Fibroblast of skin of abdomen (primary cell): ENCODE measurements at places on chromosomes 5 and 9.

GRCh38 chr5:77952636-77953212, 176.6 kb upstream of the TBCA start:
- DNase-seq = peak; percentile 58

DNA sequence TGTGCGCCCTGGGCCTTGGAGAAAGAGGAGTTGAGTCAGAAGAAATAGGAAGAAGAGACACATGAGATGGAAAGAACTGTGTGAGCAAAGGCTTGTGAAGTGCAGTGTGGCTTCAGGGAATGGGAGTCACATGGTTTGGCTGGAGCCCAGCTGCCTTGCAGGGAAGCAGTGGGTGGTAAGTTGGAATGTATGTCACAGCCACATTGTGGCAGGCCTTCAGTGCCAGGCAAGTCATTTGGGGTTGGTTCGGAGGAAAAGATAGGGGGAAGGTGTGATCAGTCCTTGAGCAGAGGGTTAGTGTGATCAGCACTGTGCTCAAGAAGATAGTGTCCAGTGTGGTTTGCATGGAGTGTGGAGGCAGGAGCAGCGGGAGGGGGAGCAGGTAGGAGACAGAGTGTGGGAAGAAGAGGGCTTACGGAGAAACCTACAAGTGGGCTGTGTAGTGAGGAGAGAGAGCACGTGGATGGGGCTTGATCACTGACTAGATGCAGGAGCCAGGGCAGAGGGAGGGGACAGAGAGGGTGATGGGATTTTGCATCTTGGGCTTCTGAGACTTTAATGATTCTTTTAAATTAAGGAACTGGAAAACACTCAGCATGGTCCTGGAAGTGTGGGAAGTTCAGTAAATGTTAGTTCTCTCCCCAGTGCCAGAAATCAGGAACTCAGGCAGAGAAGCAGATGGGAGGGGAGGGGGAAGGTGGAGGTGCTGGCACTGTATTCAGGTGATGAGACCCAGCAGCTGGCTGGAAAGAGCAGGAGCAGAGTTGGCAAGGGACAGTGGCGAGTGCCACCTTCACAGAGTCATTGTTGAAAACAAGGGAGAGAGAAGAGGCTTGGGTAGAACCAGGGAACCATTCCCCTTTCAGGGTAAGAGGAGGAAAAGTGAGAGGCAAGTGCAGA, 46.6 kb downstream of the ARHGAP26 start:
- peak; percentile 59 for DNase-seq

GRCh38 chr9:110356639-110357395, 19.2 kb upstream of the TXNDC8 start:
- DNase-seq = no peak

GRCh38 chr5:41686191-41686590, 175.8 kb upstream of the PLCXD3 start:
- DNase-seq = no peak

GRCh38 chr5:100643473-100643872, 108.3 kb downstream of the FAM174A start:
- DNase-seq = no peak

DNA sequence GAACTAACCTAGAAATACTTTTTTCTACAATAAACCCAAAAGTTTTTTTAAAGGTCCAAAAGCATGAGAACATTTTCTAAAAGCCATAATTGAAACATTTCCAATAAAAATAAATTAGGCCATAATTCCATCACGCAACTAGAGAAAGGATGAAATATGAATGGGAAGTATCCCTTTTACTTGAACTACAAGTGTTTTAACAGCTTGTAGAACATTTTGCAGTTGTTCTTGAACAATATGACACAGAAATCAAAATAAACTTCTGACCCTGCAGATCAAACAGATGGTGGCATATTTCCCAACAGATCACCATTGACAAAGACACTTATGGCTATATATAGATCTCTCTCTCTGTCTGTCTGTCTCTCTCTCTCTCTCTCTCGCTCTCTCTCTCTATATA, 624.4 kb downstream of the PSAT1 start:
- no peak for DNase-seq

DNA sequence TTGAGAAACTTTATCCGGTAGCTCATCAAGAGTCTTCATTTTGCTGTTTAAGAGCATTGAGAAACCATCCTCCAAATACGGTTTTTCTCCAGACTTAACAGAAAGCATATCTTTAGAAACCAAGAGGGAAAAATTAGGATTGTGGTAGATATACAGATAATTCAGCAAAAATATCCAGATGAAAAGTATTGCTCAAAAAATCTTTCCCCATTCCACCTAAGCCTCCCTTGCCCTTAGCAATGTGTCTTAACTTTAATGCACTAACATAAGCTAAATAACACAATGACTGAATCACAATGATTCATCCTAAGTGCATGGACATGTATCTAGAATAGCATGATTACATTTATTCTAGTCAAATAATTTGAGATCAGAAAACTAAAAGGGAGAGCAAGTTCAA, 130.3 kb upstream of the TARS1 start:
- peak; percentile 92 for DNase-seq

DNA sequence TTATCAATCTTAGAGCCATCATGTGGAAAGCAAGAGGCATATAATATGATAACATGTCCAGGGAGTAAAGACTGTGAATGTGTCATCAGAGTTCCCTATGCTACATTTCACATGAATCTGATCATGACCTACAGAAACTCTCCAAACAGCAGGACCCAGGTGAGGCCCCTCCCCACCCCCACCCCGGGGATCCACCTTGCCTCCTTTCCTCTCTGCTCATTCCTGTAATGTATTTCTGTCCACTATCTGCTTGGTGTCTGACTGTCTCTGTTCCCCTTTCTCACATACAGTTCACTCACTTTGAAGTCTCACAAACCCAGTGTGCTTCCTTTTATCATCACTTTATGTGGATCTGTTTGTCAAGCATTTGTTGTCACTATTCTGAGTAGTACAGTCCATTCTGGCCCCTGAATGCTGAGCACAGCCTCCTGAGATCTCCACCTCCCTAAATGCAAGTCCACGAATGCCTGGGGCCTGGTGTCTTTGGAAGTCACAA, 76.4 kb upstream of the SMARCA2 start:
- DNase-seq = no peak

GRCh38 chr5:159456722-159457465, 126.6 kb upstream of the IL12B start:
- peak; percentile 49 for DNase-seq

GRCh38 chr5:1181451-1182359, 19.7 kb upstream of the SLC6A19 start:
- DNase-seq = no peak

DNA sequence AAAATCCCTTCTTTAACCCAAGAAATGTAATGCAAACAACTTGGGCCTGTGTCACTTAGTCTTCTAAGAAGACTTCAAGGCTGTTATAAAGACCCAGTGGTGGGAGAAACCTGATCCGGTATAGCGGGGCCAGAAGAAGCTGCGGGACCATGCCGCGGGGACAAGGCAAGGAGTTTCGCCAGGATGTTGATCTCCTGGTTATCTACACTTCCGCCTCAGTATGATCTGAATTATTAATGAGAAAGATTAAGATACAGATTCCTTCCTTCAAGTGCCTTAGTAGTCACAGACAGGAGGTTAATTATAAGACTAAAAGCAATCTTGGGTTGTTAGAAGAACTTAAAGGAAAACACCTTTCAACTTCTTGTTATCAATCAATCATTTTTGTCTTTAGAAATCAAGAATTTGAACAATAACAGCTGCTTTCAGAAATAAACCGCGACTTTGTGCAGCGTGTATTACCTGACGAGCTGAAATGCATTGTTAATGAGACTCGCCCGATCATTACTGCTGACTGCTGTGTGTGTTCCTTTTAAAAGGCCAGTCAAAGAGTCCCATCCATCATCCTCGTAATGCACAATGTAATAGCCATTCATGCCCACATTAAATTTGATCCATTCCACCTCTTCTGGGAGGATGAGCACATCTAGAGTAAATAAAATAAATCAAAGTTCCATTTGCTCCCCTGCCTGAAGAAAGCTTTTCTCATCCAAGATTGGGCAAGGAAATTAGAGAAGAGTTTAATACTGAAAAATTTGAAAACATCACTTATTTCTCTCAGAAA, 22.2 kb downstream of the ERAP1 start:
- DNase-seq = no peak

GRCh38 chr9:134546246-134546731, 95.3 kb upstream of the COL5A1 start:
- peak; percentile 96 for DNase-seq

DNA sequence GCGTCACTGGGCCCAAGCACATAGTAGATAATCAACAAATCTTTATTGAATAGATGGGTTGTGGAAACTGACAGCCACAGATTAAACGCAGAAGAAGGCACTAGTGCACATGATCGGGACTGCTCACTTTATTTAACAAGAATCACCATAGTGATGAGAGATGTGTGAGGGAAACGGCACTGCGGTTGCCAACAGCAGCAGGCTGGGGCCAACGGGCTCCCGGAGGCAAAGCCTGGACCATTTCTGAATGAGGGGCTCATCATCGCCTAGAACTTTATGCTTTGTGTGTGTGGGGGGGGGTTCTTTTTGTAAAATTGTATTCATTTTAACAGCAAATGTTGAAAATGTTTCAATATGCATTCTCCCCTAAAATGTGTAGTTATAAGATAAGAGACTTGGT, 61.9 kb upstream of the RUFY1 start:
- DNase-seq = no peak

DNA sequence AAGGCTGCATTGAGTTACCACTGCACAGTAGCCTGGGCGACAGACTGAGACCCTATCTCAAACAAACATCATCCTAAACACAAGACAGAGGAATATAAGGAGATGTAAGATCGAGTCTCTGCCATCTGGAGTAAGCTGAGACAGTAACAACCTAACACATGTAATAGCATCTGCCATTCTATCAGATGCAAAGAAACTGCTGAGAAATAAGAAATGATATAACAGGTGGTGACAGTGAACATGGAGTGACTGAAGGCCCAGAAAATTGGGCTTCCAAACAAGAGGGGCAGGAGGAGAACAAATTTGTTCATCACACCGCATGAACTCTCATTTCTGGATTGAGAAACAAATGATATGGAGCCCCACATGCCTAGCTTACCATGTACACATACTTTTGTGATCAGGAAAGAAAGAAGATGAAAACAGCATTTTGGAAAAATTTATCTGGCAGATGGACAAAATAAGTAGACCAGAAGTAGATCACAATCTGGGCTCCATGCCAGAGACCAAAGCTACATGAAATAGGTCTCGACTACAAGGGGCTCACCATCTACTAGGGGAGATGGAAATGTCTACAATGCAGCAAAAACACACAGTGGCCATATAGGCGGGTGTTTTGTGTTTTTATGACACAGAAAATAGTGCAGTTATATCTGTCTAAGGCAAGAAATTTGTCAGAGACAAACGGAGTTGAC, 45.5 kb downstream of the ECPAS start:
- DNase-seq = peak; percentile 61

DNA sequence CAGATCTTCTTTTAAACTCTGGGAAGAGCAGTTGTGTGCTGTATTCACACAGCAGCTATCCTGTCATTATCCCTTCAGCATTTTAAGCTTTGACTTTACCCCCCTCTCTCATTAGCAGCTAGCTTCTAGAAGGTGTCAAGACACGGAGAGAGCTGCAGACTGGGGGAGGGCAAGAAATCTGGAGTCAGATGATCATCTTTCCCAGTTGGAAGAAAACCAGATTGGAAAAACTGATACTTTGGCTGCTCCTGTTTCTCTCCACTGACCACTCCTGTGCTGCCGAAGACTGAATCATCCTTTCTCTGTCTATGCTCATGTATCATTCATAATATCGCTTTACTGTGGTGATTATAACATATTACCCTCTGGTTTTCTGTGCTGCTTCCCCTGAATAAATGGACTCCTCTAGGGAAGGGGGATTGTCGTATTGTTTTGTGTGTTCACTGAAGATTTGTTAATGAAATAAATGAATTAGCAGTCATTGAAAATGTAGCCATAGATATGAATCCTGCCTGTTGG, 75.1 kb downstream of the SH3GL2 start:
- DNase-seq = no peak

GRCh38 chr5:35134278-35135030, 86.7 kb upstream of the AGXT2 start:
- DNase-seq = no peak

GRCh38 chr9:75053869-75054268, 25.8 kb upstream of the CARNMT1 start:
- no peak for DNase-seq

DNA sequence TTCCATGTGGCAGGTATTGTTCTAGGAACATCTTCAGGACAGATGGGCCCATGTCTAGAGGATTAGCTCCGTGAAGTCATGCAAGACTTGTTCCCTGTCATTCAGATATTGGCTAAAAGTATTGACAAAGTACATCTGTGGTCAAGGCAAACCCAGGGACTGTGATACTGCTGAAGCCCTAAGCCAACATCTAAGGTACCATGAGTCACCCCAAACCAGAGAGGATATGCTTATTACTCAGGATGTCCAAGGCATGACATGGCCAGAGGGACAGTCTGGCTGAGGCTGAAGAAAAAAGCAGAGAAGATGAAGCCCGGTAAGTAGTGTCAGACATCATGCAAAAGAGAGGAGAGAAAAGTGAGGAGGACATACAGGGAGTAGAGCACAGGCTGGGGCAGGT, 31.0 kb downstream of the HMHB1 start:
- DNase-seq = no peak
